ENCODE measurements at places on chromosomes 7 and 10. TPM values are rescaled to one million over a fixed set of nuclear protein-coding genes. Genes with fewer than 3 reads are reported as not detected.

OR9A2 gene
- 0.60 TPM for total RNA-seq

MNX1 gene
- total RNA-seq, result 0.77 TPM

CPA2 gene
- 1.9 TPM for total RNA-seq

INSIG1 gene
- 76.3 TPM for total RNA-seq

CHCHD2 gene
- 511 TPM for total RNA-seq

NUDT13 gene
- total RNA-seq, result 1.5 TPM

EPO gene
- 0.60 TPM for total RNA-seq

SLC39A12 gene
- 0.21 TPM for total RNA-seq

FANK1 gene
- total RNA-seq, result 7.5 TPM

ENTPD7 gene
- total RNA-seq, result 6.7 TPM

DNA sequence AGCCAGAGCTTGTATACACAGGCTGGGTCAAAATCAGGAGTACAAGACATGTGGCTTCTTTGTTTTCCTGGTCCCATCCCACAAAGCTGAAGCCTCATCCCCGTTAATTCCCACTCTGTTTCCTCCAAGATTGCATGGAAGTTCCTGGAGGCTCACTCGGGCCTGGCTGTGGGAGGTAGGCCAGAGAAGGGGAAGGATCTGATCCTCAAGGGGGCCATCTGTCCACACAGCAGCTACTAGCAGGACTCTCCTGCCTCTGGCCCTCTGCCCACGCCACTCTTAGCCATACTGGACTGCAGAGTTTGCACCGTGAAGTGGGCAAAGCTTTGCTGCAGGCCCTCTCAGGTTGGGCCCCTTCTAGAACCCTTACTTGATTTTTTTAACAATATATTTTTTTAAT is 160.6 kb downstream of the FGFR2 start:
- DNase-seq, result peak; percentile 56

DNA sequence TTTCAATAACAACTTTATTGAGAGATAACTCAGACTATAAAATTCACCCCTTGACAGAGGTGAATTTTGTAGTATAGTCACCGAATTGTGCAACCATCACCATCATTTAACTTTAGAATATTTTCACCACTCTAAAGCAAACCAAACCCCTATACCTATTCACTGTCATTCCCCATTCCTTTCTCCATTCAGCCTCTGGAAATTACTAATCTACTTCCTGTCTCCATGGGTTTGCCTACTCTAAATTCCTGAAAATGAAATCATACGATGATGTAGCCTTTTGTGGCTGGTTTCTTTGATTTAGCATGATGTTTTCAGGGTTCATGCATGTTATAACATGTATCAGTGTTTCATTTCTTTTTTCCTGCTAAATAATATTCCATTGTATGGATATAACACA is 15.6 kb upstream of the LMTK2 start:
- no peak for DNase-seq

DNA sequence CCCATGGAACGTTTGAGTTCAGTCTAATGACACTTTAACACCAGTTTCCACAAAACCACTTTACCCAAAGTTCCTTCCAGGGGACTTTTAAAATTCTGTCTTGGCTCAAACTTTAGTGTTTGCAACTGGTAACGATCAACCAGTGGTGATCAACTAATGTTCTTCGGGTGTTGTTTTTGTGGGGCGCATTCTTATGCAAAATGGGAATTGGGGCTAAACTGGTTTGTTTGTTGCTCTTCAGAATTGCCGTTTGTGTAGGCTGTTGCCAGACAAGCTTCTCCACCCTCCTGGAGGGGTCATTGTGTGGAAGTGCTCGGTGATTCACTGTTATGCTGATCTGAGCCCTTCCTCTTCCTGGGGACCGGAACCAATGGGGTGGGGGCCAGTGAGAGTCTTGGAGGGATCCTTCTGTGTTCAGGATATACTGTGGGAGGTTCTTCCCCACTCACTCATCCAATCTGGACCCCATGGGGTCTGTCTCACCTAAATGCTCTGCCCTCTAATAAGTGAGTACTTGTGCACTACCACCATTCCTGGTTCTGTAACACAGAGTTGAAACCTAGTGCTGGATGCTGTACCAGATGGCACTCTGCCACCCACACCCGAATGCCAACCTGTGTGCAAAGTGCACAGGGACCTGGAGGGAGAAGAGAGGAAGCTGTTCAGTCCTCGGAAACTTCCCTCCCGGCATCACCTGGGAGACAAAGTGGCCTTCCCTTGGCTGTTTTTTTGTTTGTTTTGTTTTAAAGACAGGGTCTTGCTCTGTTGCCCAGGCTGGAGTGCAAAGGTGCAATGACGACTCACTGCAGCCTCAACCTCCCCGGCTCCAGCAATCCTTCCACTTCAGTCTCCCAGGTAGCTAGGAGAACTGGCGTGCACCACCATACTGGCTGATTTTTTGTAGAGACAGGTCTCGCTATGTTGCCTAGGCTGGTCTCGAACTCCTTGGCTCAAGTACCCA is 2.1 kb downstream of the NFE2L3 start:
- peak; percentile 36 for DNase-seq

- no peak for DNase-seq
Measured at GRCh38 chr7:2471022-2471329, 5.2 kb downstream of the GRIFIN start.

GRCh38 chr7:4703532-4703931 is 21.4 kb downstream of the FOXK1 start:
- DNase-seq, result no peak

DNA sequence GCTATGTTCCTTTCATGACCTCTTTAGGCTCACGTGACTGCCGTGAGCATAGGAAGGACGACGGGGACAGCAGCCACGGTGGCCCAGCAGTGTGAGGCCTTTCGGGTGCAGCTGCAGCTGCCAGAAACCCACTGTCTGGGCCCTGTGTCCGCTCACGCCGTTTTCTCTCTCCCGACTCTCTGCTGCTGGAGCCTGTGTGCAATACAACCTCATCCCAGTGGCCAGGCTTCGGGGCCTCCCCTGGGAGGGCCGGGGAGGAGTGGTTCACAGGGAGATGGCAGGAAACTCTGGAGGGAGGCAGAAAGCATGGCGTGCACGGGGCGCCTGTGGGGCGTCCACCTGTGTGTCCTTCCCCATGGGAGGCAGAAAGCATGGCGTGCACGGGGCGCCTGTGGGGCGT is 38.6 kb downstream of the PFKP start:
- no peak for DNase-seq

- DNase-seq, result no peak
Measured at GRCh38 chr7:2705371-2706096, 17.5 kb downstream of the AMZ1 start.

DNA sequence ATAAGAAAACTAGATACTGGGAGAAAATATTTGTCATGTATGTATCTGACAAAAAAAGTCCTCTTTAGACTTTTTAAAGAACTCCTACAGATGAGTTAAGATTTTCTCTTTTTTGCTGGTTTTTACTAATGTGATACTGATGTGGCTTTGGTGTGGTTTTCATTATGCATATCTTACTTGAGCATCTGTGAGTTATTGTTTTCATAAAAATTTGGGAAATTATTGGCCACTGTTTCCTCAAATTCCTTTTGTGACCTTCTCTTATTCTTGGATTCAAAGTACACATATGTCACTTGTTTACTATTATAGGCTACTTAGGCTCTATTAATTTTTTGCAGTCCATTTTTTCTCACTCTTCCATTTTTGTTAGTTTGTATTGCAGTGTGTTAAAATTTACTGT is 89.0 kb downstream of the PPP1R9A start:
- DNase-seq, result no peak

- no peak for DNase-seq
Measured at GRCh38 chr7:81902536-81902935, 132.7 kb upstream of the HGF start.

- no peak for DNase-seq
Measured at GRCh38 chr7:142867398-142868187, 12.7 kb downstream of the EPHB6 start.

DNA sequence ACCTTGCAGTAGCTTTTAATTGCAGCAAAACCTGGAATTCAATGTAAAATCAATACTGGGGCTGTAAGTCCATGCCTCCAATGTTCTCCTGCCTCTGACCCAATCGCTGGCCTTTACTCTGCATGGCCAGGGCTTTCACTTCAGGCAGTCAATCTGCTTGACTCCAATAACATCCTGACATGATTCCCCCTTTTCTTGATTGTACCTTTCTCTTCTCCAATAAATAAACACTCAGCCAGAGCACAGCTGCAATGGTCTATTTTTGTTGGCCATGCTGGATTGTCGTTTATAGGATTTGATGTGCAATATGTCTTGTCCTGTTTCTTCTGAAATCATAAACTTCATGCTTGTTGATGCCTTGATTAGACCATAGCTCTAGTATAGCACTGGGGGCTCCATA is 97.8 kb upstream of the COL1A2 start:
- no peak for DNase-seq

DNA sequence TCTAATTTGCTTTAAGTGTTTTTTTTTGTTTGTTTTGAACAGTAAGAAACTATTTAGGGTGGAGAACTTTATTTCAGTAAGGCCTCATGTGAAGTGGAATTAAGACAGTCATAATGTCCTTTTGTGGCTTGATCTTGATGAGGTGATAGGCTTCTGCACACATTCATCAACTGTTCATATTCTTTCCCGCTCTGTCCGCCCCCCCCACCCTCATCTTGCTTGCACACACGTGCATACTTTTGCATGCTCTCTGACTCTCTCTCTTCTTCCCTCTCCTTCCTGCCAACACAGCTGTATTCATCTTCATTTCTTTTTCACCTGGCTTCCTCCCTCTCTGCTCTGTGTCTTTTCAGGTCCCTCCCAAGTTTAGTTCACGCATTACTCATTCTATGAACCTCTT is 429.6 kb downstream of the AUTS2 start:
- DNase-seq, result no peak

DNA sequence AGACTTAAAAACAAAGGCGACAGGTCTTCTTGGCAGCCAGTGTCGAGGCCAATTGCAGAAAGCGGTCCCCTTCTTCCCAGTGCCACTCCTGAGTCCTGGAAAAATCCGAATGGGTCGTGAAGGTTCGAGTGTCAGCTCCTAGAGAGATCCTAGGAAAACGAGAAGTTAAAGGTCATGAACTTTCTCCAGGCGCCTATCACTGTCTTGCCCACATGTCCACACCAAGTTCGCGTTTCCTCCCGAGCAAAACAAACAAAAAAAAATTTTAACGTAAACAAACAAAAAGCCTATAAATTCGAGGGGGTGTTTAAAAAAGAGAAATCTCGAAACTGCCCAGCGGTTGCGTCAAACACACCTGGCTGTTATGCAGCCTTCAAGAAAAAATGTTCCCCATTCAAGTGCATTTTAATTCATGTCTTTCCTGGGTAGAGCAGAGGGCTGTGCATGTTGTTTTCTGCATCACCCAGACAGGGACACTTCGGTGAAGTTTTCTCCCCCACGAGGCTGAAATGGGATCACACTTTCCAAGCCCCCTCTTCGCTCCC is 1.5 kb downstream of the ARHGAP21 start:
- no peak for DNase-seq

DNA sequence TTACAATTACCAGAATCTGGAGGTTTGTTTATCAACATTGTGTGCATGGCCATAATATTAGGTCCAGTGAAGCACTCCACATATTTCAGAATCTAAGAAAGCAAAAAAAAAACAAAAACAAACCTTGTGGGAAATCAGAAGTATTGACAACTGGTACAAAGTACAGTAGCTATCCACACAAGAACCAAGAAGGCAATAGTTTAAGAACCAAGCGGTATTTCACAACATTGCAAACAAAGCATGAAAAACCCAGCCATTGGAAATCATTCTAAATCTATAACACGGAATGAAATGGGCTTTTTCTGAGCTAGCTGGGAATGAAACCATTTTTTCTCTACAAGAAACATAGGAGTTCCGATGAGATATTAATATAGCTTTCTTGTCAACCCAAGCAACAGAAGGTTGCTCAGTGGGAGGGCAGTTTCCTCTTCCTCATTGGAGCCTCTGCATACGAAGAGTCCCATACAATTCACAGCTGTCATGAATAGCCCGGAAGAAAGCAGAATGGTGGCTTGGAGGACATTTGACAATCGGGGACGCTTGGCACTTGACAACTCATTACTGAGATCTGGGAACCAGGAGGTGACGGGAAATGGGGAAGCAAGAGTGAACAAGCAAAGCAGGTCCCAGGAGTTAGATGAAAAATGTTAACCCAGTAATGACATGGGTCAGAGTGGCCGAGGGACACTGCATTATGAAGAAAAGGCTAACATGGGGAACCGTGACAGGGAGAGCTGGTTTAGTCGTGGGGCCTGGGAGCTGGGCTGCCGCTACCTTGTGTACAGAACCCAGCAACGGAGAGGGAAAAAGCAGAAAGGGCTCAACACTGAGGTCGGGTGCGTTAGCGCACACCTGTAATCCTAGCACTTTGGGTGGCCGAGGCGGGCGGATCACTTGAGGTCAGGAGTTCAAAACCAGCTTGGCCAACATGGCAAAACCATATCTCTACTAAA is 7.8 kb downstream of the PHYH start:
- DNase-seq, result no peak

Measured in cardiac muscle cell (in vitro differentiated cells and primary cell).